ENCODE measurements at places on chromosomes 4 and X.

DNA sequence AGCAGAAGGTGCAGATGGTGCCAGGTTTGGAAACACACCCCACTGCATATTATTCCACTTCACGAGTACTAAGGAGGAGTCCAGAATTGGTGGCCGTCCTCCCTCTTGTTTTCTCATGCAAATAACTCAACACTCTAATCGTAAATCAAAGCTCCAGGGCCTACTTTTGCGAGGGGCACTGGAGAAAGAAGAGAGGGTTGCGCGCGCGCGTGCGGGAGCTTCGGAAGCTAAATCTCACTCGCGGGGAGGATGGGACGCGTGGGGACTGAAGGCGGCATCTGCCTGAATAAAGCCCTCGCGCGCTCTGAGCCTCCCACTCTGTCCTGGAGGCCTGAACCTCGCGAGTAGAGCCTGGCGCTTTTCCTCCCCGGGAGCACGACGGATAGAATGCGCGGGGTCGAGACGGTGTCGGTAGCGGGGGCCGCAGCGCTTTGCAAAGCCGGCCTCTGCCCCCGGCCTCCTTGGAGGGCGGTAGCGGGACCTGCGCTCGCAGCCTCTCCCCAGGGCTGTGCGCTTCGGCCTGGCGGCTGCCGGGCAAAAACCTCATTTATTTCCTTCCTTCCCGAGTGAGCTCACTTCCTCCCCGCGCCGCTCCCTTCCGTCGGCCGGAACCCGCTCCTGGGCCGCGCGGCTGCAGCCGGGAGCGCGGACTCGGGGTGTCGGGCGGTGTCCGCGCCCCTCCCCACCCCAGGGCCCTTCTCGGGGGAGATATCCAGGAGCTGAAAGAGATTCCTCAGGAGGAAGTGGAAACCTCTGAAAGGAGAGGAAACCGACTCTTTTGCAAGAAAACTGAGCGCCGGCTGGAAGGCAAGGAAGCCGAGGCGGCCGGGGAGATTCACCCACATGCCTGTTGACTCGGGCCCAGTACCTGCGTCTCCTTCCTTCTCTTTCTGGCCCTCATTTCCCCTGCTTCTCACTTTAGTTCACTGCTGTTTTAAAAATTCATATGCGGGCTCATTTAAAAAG is 20.7 kb downstream of the HAND2 start:
- DNase-seq = no peak

DNA sequence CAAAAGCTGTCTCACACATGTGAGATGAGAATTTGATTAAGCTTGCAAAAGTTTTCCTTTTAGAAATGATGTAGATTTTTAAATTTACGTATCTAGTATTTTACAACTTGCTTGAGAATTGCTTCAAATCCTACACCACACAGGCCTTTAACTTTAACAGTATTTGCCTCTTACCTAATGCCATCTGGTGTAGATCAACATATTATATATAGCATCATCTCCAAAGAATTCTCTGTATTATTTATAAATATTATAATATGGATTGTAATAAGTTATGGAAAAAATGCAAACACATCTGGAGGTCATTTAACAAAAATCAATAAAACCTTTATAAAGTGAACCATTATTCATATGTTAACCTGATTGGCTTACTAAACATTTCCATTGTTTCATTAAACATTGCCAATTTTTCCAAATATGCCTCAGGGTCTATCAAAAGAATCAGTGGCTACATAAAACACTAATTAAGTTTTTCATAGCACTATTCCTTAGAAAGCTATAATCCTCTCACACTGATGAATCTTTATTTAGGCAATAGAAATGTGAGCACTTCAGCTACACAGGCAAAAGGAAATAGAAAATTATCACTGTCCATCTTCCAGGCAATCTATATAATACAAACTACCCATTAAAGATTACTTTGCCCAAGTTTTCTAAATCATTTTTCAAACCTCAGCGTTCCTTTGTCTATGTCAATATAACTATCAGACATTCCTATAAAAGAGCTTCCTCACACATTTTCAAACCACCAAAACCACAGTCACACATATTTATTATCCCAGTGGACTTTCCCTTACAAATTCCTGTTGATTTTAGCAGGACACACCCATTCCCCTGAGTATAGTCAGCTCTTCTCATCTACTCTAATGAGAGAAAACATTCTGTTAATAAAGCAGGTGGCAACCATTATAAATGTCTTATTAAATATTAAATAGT is 83.5 kb upstream of the INTU start:
- peak; percentile 5 for DNase-seq

DNA sequence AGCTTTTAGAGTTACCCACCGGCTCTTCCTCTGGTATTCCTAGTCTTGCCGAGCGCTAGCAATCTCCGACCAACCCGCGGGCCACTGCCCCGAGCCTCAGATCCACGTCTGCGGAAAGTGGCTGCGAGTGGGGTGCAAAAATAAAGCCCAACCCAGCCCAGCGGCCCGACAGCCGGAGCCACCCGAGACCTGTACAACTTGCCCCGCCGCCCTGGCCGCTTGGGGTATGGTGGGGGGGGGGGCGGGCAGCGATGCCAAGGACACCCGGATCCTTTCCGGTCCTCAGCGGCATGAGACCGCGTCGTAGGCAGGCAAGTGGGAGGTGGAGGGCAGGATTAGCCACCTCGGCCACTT is 1.6 kb downstream of the SLITRK4 start:
- no peak for DNase-seq

- peak; percentile 50 for DNase-seq
Measured at GRCh38 chr4:182062936-182063335, 180.3 kb upstream of the TENM3 start.

DNA sequence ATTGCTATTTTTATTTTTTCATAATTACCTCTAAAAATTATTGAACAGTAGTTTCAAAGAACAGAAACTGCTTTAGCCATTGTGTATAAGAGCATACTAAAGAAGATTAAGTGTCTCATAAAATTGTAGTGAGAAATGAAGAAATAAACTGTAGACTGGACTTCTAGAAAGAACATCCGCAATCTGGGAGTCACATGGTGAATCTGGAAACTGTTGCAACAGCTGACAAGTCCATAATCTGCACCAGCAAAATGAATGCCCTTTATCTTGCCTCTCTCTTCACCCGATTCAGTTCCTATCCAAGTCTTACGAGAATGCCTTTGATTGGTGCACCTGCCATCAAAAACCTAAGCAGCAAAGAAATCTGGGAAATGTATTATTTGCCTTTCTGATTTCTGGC is 312.9 kb downstream of the NAF1 start:
- no peak for DNase-seq

DNA sequence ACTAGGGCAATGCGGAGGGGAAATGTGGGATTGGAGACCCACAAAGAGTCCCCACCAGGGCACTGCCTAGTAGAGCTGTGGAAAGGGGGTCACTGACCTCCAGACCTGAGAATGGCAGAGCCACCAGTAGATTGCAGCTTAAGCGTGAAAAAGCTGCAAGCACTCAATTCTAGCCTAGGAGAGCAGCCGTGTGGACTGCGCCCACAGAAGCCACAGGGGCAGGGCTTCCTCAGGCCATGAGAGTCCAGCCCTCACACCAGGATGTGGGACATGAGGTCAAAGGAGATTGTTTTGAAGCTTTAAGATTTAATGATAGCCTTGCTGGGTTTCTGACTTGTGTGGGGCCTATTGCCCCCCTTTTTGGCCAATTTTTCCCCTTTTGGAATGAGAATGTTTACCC is 379.0 kb downstream of the INPP4B start:
- no peak for DNase-seq

- DNase-seq = no peak
Measured at GRCh38 chrX:40278340-40279090, 180.8 kb upstream of the BCOR start.

DNA sequence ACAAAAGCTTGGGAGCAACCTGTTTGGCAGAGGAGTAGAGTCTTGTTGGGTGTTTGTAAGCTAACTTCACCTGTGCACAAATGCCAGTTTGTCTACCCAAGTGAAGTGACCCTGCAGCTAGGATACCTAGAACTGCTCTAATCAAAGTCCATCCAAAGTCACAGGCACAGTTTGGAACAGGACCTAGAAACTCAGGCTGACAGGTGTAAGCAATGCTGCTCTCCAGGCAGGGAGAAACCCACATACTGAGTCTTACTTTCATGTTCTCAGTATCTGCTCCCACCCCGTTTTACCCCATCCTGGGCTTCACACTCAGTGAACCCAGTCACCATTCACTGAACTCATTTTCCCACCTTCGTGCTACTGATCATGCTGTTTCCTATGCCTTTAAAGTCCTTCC is 40.3 kb downstream of the MAML3 start:
- DNase-seq = no peak

- DNase-seq = peak; percentile 5
Measured at GRCh38 chrX:133053861-133054598, 42.9 kb downstream of the USP26 start.

GRCh38 chr4:11368701-11369115 is 60.0 kb downstream of the HS3ST1 start:
- DNase-seq = no peak

GRCh38 chr4:116101321-116101720 is 984.1 kb downstream of the TRAM1L1 start:
- DNase-seq = no peak

DNA sequence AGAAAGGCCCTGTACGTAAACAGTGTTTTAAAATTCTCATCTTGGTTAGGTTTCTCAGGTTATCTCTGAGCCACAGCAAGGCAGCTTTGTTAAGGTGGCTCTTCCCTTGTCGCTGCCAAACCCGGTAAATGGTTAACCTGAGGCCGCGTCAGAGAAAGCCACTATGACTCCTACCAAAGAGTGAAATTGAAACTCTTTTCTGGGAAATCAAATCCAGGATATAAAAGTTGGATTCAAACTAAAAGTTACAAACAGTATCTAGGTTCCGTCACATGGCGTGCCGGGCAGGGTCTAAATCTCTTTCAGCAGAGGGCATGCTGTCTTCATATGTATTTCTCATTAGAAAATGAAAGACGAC is 433 bp downstream of the MMAA start:
- no peak for DNase-seq

- DNase-seq = no peak
Measured at GRCh38 chrX:10518073-10518472, 102.3 kb downstream of the MID1 start.

- DNase-seq = no peak
Measured at GRCh38 chrX:39629001-39629400, 468.8 kb downstream of the BCOR start.

- DNase-seq = no peak
Measured at GRCh38 chr4:63123441-63123840, 1285.8 kb downstream of the TECRL start.

DNA sequence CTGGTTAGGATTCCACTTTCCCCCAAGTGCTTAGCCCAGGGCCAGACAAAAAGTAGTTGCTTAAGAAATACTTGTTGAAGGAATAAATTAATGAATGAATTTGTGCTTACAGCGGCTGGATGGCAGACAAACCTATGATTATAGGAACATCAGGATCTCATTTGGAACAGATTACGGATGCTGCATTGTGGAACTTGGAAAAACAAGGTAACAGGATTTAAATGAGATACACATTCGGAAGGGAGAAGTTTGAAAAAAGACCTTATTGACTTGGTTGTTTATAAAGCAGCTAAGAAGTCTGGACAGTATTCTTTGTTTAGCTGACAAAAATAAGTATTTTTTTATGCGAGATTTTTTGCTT is 572 bp downstream of the EXOSC9 start:
- DNase-seq = no peak

- DNase-seq = no peak
Measured at GRCh38 chr4:185145572-185145971, 2.5 kb downstream of the SLC25A4 start.

DNA sequence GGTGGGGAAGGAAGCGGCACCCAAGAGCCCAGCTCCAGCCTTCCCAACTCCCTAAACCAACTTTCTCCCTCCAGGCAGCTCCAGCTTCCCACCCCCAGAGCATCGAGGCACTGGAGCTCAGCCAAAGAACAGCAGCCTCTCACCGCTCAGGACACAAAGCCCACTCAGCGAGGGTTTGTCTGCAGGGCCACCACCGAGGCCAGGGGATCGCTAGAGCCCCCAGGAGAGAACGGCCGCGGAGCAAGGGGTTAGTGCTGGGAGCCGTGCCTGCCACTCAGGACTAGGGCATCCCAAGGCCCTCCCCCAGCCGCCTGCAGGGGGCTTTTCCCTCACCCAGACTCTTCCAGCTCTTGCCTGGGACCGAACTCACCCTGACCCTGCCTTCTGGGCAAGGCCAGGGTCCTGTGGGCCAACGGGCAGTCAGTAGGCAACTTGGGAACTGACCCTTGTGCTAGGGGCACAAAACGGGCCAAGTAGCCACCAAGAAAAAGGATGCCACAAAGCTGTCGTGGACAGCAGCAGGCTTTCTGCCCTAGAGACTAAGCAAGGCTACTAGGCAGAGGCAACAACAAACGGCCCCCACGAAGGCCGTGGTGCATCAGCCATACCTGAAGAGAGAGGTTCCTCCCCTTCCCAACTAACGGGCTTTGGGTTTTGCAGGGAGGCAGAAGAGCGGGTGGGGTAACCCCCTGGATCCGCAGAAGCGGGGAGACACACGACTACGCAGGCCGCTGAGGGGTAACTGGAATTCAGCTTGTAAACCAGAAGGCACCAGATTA is 2.3 kb downstream of the HCFC1 start:
- no peak for DNase-seq

DNA sequence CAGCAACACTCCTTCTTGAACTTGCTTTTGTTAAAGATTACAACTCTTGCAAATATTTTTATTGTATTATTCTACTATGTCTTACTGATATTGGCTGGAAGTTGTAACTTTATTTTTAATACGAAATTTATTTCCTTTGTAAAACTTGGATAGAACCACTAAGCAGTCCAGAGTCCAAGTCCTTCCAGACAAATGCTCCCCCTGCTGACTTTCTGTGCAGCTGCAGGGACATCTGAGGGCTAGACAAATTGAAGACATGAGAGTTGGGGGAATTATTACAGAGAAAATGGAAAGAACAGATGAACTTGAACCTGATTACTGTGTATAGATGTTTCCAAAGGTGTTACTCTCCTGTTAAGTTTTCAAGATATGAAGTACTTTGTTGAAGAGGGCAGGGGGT is 238.8 kb downstream of the GRIA3 start:
- DNase-seq = no peak

DNA sequence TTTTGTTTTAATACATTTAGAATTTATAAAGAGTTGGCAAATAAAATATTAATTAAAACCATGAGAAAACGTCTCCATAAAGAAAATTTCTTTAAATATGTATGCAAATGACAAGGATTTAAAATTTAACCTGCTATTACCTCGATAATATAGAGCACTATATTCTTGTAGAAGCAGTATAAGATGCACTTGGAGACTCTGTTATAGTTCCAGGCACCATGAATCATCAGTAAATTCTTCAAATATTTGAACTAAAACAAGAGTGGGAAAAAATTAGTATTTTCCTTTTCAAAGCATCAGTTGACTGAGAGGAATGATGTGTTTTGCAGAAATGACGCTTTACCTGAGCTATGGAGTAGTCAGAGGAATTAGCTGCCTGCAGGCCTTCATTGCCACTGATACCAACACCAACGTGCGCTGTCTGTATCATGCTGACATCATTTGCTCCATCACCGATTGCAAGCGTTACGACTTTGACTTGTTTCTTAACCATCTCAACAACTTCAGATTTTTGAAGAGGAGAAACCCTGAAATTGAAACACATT is 67.3 kb downstream of the SHISA3 start:
- no peak for DNase-seq

GRCh38 chr4:69881173-69881773 is 21.3 kb upstream of the SULT1E1 start:
- peak; percentile 11 for DNase-seq

GRCh38 chr4:111960241-111960667 is 185.0 kb upstream of the FAM241A start:
- peak; percentile 32 for DNase-seq

GRCh38 chr4:27463816-27464215 is 603.2 kb downstream of the STIM2 start:
- peak; percentile 42 for DNase-seq
